ENCODE measurements at places on chromosomes 11 and 22.
A peak's percentile ranks its signal among the peaks of the same experiment; 100 is the strongest.

GRCh38 chr11:1852877-1853276 lies at the start of gene LSP1:
Gene LSP1, plus strand, starts transcription at chr11:1853084. Its CDS starts 61 bp downstream, at chr11:1853145.
- peak; percentile 66 for DNase-seq

- DNase-seq = no peak
These were observed 118.0 kb downstream of the SIK3 start for GRCh38 chr11:116980136-116980793.

DNA sequence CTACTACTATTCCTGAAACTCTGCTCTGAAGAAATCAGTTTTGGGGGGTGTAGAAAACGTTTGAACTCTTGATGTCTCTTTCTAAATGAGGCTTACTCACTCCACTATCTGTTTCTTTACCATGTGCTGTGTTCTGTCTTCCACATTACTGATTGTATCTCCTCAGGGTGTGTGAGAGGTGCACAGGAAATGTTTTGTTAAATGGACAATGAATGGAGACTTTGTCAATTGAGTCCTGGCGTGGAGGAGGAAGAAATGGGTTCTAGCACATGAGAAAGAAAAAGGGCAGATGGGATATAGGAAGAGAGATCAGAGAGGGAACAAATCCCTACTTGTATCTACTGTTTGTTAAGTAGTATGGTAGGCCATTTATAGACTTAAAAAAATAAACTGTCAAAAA lies 577.1 kb upstream of the CCDC90B start:
- DNase-seq = no peak

GRCh38 chr22:24101966-24102365 lies 79.3 kb upstream of the SUSD2 start:
- no peak for DNase-seq

DNA sequence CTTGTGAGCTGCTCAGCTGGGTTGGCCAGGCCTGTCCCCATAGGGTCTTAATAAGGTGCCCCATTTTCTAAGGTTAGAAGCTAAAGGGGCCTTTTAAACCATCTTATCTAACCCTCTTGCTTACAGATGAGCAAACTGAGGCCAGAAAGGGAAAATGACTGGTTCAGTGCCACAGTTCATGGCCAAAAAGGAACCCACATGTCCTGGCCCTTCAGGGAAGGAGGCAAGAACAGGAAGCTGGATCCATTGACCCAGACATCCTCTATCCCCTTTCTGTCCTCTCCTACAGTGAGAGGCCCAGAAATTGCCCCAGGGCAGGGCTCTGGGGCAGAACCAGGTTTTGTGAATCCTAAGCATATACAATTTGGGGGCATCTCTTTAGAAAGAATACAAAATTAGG lies 10.0 kb downstream of the PRG3 start:
- DNase-seq = no peak

- no peak for DNase-seq
These were observed 21.9 kb downstream of the ASCC2 start for GRCh38 chr22:29816128-29816527.

GRCh38 chr11:46315033-46315738 lies 32.1 kb upstream of the DGKZ start:
- peak; percentile 58 for DNase-seq

GRCh38 chr11:65892661-65893317 lies 2.3 kb downstream of the CCDC85B start:
- DNase-seq = no peak

GRCh38 chr11:48007677-48008076 lies 27.3 kb downstream of the PTPRJ start:
- DNase-seq = no peak

- DNase-seq = no peak
These were observed 81.4 kb downstream of the TIMP3 start for GRCh38 chr22:32882774-32883530.

DNA sequence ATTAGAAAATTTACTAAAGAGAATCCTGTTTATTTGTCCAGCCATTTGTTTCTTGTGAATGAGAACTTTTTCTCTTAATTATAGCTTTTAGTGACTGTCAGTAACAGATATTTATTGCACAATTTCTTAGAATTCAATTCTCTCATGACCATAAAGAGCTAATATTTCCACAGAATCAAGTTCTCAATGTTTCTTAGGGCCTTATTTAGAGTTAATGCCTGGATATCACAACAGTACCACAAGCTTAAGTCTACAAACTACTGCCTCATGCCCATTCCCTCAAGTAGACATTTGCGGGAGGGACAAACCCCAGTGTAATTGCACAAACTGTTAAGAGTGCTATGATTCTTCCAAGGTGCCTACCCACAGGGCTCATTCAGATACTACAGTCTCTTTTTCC lies 199.7 kb upstream of the POU2AF2 start:
- DNase-seq = no peak

DNA sequence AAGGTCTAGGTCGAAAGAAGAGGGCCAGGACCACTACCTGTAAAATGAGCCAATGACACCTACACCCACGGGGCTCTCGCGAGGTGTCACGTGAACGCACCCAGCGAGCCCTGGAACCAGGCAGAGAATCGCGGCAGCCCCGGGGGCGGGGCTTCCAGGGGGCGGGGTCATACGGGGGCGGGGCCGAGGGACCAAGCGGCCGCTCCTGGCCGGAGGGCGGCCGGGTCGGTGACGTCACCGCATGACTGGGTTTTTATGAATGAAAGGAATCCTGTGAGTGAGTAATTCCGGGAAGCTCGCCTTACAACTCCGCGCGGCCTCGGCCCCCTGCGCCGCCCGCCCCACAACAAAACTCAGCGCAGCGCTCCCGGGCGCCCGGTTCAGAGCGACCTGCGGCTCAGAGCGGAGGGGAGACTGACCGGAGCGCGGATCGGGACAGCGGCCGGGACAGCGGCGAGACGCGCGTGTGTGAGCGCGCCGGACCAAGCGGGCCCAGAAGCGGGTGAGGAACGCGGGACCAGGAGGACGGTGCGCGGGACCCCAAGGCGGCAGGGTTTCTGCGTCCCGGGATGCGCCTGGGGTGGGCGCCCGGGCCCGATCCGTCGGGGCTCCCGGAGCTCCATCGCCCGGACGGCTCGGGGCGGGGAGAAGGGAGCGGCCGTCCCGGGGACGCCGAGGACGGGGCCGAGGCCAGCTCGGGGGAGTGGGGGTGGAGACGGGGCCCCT lies at the start of gene MAFF:
Gene MAFF (plus strand): TSS at position 284 of the 726 bp plus-strand sequence. CDS start 11,860 bp downstream, outside the sequence.
- peak; percentile 80 for DNase-seq

All from T-helper 1 cell (primary cell).